ENCODE measurements at places on chromosomes 1 and 21.

- no peak for DNase-seq
Observed at GRCh38 chr1:2460203-2460602, 15.9 kb upstream of the PLCH2 start.

GRCh38 chr1:242477944-242478343, 46.6 kb downstream of the PLD5 start:
- no peak for DNase-seq

DNA sequence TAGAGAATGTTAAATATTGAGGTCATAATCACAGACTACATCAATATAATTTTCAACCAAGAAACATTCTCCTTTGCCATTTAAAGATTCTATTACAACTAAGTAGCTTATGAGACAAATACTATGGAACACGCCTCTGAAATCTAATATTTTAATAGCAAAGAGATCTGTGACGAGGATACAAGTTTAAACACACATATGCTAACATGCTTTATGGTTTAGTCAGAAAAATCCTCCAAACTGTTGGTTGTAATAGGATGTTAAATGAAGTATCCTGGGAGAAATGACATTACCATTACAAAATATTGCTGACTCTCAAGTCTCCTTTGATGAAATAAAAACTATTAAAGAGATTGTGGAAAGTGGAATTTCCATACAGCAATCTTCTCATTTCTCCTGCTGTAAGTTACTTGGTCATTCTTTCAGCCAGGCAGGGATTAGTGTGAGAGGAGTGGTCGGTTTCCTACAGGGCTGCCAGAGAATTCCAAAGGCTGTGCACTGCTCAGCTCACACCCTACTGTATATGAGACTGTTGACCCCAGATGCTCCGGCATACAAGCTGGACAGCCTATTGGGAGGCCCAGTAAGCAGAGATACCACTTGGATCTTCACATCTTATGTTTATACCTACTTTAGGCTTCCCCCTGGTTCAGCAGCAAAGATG, 26.6 kb downstream of the SCYL3 start:
- no peak for DNase-seq

DNA sequence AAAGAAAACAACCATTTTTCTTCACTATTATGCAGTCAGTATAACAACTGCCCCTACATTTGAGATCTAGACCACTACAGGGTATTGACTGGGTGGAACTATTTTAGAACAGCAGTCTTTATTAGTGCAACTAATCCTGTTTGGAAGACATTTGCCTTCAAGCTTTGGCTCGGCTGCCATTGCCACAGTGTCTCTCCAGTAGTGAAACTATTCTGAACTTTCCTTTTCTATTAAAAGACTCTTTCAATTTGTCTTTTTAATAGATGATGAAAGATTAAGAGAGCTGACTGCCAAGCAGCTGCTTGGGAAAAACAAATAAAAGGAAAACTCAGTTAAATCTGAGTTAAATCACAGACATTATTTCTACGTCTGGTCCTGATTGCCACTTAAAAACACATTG, 49.3 kb downstream of the LPGAT1 start:
- DNase-seq, result no peak

DNA sequence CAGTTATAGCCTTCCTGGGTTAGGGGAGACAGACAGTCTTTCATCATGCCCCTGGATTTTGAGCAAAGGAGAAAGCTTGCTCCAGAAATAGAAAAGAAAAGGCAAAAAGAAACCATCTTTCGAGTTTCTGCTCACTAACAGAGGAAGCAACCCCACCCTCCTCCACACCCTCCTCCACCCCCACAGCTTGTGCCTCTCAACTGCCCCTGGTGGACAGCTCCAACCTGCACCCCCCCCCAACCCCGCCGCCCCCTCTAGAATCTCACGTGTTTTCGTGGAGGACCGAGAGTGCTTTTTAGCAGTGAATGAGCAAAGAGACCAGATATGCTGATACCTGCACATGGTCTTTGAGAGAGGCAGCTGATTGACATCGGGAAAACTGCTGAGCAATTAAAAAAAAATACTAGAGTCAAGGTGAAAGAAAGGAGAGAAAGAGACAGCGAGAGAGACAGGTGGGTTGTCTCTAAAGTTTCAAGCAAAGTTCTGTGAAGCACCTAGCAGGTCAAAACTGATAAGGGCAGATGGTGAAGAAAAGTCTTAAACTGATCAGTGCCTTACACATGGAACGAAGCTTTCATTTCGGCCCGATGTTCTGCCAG, 358.3 kb downstream of the KIF26B start:
- peak; percentile 16 for DNase-seq

Measured in fibroblast of villous mesenchyme (primary cell).